NCI-H1417 treated with DMSO at 0.1 percent for 48 hours (cell line): ENCODE measurements at places on chromosomes 4 and X.

DNA sequence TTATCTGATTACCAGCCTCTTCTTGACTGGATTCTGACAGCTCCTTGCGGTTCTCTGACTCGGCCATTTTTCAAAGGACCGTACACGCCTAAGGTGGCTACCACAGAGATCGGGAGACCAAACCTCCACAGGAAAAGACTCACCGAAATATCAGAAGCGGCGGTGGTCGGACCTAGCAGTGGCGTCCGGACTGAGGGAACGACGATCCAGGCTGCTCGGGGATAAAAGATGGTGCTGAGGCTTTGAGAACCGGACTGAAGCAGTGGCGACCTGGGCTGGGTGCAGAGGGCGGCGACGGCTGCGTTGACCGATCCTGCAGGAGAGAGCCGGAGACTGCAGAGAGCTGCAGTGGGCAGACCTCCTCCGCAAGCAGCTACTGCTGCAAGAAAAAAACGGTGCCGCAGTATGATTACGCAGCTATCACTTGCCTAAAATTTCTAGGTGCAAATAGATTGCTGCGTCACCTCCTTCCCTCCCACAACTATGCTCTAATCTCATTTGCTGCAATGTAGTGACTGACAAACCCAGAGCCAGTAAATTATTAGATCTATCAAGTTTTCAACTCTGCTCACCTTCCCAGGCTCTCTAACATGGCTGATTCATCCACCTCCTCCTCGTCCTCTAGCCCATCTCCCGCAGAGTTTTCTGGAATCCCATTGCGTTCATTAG, at the start of gene NAP1L2:
Gene NAP1L2, minus strand, starts transcription at position 426 of the 669 bp plus-strand sequence. Its CDS starts 359 bp downstream, at position 67.
- no peak for DNase-seq

- DNase-seq, result peak; percentile 13
These were observed 14.6 kb downstream of the RAB9B start for GRCh38 chrX:103817502-103817901.

- DNase-seq, result no peak
These were observed 18.6 kb upstream of the CAPN6 start for GRCh38 chrX:111288841-111289240.

DNA sequence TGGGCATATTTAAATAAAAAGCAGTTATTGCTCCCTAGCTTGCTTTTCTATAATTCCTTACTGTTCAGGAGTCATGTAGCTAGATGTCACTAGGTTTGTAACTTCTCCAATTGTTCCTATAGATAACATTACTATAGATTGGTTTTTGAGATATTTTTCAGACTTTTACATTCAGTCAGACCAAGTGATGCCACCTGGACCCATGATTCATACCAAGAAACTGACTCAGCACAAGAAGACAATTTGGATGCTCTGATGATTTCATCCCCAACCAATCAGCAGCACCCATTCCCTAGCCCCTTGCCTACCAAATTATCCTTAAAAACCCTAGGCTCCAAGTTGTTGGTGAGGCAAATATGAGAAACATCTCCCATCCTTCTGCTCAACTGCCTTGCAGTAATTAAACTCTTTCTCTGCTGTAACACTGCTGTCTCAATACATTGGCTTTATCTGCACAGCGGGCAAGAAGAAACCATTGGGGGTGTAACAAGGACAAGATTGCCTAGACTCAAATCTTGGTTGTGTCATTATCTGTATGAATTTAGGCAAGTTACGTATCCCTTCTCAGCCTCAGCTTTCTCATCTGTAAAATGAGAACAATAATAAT, 11.8 kb upstream of the NEIL3 start:
- DNase-seq, result no peak

DNA sequence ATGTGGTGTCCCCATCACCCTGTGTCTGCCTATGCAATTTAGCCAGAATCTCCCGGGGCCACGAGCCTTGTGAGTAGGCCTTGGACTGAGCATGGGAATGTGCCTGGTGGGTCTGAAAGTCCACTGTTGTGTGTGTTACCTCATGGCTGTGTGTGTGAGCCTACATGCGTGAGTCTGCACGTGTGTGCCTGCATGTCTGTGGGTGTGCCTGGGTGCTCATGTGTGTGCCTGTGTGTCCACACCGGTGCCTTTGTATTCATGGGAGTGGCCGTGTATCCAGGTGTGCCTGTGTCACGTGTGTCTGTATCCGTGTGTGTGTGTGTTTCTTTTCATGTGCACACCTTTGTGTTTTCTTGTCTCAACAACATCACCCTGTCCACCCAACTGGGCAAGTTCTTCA, 14.2 kb downstream of the ATP5ME start:
- no peak for DNase-seq

DNA sequence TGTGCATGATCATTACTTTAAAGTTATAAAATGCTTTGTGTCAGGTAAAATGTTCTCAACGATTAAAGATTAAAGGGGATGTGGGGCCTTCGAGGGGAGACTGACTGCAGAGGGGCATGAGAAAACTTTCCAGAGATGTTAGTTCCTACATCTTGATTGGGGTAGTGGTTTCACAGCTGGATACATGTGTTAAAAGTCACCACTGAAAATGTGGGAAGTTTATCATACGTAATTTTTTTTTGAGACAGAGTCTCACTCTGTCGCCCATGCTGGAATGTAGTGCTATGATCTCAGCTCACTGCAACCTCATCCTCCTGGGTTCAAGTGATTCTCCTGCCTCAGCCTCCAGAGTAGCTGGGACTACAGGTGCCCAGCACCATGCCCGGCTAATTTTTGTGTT, 79.5 kb downstream of the RBM47 start:
- DNase-seq, result no peak

DNA sequence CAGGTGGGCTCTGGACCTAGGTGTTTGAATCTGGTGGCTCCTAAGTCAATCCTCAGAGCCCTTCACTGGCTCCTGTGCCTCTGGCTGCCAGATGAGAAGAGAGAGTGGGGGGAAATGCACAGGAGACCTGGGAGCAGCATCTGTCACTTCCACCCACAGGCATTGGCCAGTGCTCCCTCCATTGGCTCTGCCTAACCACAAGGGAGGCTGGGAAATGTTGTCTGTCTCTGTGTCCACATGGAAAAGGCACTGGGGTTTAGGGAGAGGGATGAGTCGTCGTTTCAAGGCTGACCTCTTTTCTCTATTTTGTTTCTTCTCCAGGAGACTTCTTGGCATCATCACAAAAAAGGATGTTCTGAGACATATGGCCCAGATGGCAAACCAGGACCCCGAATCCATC, 76.4 kb downstream of the CLCN4 start:
- DNase-seq, result no peak

DNA sequence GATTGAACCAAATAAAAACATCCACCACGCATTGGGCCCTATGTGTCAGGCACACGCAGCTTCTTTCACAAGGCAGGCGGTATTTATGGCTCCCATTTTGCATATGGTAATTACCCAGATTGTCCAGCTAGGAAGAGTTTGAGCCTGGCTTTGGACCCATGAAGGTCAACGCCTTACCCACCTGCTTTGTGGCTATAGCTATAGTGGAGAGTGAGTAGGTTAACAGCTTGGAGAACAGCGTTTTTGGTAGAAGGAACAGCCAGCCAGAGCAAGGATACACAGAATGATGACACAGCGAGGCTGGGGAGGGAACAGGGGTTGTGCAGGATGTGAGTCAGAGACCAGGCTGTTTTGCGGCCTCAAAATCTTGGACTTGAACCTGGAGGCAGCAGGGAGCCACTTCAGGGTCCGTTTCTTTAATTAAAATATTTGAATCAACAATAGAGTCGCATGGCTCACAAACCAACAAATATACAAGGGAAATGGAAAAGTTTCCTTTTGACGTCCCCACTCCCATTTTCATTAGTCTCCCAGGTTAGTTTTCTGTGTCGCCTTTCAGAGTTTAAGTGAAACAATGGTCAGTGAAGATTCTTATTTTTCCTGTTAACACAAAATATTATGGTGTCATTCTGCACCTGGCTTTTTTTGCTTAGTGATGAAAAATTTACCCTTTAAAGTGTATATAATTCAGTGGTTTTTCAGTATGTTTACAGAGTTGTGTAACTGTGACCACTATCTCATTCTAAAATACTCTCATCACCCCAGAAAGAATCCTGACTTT, 118.2 kb upstream of the STX18 start:
- DNase-seq, result no peak

- no peak for DNase-seq
These were observed 15.8 kb upstream of the SLC25A4 start for GRCh38 chr4:185127021-185127925.

- DNase-seq, result no peak
These were observed 39.0 kb downstream of the EIF2S3 start for GRCh38 chrX:24093746-24094145.

GRCh38 chrX:27439771-27440170, 23.4 kb downstream of the PPP4R3C start:
- DNase-seq, result no peak

DNA sequence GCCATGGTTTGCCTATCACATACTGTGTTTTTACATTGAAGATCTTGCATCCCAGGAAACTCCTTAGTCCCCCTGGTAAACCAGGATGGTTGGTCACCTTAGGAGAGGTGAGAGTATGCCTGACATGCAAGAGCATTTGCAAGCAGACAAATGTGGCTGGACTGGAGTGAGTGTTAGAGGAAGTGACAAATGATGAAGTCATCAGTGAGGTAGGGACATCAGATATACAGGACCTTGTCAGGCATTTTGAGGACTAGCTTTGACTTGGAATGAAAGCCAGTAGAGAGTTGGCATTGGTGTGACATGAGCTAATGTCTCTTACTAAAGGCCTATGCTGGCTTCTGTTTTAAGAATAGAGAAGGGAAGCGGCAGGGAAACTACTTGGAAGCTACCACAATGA, 124.9 kb downstream of the FRMPD4 start:
- no peak for DNase-seq

DNA sequence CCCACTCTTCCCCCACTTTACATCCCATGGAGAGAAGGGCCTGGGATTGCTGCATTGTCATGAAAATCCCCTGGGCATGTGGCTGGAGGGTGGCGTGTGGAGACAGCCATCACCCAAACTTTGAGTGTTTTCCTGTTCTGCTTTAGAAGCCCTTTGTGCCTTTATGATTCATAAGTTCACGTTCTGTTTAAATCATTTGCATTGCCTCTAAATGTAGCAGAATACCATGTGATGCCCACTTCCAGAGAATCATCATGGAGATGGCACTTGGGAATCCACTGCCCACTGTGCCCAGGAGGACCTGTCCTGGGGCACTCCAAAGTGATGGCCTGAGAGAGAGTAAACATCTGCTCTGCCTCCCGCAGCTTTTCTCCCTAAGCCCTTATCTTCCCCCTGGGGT, 52.8 kb downstream of the MED28 start:
- no peak for DNase-seq

GRCh38 chr4:164906368-164906767, 29.4 kb downstream of the APELA start:
- no peak for DNase-seq

DNA sequence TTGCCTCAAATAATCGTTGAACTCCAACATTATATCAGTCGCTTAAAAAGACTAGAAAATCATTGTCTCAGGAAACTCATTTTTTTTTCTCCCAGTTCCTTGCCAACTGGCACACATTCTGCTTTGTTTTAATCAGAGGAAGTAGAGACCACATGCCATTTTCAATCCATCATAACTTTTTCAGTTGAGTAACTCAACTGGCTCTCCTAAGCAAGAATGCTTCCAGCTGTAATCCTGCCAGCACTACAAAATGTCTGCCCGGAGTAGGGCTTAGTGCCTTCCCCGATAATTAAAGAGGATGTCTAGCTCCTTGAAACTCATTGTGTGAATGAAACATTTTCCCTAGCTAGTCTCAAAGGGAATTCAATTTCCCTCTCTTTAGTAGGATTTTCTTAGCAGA, 33.0 kb downstream of the FREM3 start:
- DNase-seq, result no peak
